Right hindlimb (tissue), 1 donor: ENCODE measurements at places on chromosomes 6 and 20.

- DNase-seq: no peak
These were observed 11.2 kb upstream of the TSBP1 start for GRCh38 chr6:32382757-32383420.

GRCh38 chr6:169975286-169975685 is 223.9 kb downstream of the ERMARD start:
- no peak for DNase-seq

- DNase-seq: no peak
These were observed 63.5 kb downstream of the LRFN2 start for GRCh38 chr6:40523505-40524172.

- DNase-seq: no peak
These were observed 27.9 kb upstream of the NT5E start for GRCh38 chr6:85421972-85422371.

DNA sequence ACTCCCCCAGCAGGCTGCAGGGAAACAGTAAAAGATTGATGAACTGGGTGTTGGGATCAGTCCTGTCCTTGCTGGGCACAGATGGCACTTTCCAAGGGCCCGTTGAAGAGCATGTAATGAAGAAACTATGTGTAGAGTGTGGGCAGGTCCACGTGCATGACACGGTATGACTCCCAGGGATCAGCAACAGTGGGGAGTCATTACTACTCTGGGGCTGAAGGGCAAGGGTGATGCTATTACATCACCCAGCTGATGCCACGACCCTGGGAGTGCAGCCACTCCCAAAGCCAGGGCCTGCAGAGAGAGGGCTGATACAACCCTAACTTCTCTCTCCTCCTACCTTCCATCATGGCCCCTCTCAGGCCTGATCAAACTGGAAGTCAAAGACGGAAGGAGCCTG is 20.1 kb downstream of the KCNK17 start:
- DNase-seq: no peak

DNA sequence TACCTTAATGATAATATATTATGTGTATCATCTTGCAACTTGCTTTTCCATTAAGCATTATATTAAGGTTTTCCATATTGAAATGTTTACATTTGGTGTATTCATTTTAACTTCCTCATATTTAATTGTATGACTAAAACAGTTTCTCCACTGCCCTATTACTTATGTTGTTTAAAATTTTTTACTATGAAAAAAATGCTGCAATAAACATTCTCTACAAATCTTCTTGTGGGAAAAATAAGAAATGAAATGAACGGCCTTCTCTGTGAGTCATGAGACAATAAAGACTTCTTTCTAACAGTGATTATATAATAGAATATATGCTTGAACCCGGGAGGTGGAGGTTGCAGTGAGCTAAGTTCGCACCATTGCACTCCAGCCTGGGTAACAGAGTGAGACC is 25.5 kb downstream of the FASTKD5 start:
- no peak for DNase-seq

GRCh38 chr6:54284161-54284860 is 23.9 kb upstream of the TINAG start:
- no peak for DNase-seq

GRCh38 chr6:167098825-167099225 is 24.1 kb upstream of the CCR6 start:
- no peak for DNase-seq

DNA sequence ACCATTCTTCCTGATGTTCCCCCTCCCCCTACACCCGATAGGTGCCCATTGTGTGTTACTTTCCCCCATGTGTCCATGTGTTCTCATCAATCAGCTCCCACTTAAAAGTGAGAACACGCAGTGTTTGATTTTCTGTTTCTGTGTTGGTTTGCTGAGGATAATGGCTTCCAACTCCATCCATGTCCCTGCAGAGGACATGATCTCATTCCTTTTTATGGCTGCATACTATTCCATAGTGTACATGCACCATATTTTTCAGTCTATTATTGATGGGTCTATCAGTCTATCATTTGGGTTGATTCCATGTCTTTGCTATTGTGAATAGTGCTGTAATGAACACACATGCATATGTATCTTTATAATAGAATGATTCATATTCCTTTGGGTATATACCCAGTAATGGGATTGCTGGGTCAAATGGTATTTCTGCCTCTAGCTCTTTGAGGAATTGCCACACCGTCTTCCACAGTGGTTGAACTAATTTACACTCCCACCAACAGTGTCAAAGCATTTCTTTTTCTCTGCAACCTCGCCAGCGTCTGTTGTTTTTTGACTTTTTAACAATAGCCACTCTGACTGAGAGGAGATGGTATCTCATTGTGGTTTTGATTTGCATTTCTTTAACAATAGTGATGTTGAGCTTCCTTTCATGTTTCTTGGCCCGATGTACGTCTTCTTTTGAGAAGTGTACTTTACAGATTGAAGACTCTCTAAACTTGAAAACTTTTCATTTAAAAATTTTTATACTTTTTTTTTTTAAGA is 41.0 kb upstream of the GCNT2 start:
- no peak for DNase-seq

GRCh38 chr6:143528164-143528811 is 16.8 kb upstream of the FUCA2 start:
- DNase-seq: no peak

- no peak for DNase-seq
These were observed 277.1 kb downstream of the KHDC1L start for GRCh38 chr6:72948153-72948552.

DNA sequence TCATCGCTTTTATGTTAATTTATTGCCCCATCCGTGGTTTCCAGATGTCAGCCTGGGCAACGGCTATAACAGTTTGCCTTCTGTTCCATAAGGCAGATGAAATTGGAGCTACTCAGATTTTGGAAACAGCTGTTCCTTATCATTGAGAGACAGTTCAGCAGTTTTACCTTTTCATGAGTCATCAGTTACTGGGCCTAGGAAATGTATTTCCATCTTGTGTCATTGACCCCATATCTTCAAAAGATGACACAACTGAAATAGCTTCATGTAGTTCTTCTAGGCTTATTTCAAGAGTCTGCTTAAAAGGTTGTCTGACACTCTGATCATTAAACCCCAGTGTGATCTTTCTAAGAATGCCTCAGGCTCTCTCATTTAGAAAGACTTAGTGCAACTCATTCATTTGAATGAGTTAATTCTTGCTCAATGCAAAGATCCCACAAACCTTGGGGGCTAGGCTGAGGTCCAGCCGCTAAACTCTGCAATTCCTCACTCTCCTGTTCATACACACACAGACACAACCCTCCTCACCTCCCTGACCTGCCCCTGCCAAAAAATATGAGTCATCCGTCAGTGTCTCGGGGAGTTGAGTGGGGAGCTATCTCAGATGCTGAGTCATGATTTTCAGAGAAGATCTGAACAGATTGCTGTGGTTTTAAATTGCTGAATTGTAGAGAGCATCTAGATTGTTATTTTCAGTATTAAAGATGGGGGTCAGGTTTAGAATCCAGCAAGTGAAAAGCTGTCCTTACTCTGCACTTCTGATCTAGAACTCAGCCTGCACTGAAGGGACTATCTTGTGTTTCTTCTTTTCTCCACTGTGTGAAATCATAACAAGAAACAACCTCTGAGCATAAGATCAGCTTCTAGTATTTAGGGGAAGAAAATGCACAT is 61.8 kb downstream of the RPP40 start:
- peak; percentile 40 for DNase-seq
